ENCODE measurements at places on chromosomes 4 and X. TPM values are rescaled to one million over a fixed set of nuclear protein-coding genes. Genes with fewer than 3 reads are reported as not detected.
A peak's percentile ranks its signal among the peaks of the same experiment; 100 is the strongest.

The DSPP gene
- not detected for total RNA-seq

The EDA2R gene
- 1.7 TPM for total RNA-seq

The PITX2 gene
- not detected for total RNA-seq

The PRDM8 gene
- 0.66 TPM for total RNA-seq

The DCUN1D4 gene
- 45.0 TPM for total RNA-seq

The SMIM14 gene
- 11.4 TPM for total RNA-seq

The FMR1NB gene
- total RNA-seq: not detected

The NIPAL1 gene
- total RNA-seq: 0.25 TPM

The CFAP47 gene
- not detected for total RNA-seq

The S100P gene
- total RNA-seq: not detected

The TMPRSS11A gene
- total RNA-seq: not detected

The ZFX gene
- 32.8 TPM for total RNA-seq

GRCh38 chrX:40755291-40756249 is 20.2 kb upstream of the MED14 start:
- DNase-seq: peak; percentile 48

- no peak for DNase-seq
These were observed 104.7 kb upstream of the TTC29 start for GRCh38 chr4:147050356-147050765.

- DNase-seq: no peak
These were observed 77.6 kb downstream of the COX18 start for GRCh38 chr4:72991873-72992272.

DNA sequence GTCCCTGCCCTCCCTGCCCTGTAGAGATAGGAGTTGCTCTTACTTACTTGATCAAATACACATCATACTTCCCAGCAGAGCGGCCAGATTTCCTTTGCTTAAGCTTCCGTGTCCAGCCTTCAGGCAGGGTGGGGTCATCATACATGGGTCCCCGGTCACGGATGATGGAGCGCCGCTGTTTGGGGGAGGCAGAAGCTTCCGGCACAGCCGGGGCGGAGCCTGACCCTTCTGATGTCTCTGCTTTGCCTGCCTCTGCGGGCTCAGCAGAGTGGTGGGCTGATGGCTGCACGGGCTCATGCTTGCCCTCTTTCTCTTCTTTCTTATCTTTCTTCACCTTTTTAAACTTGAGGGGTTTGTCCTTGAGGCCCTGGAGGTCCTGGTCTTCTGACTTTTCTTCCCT is 12.5 kb upstream of the IRAK1 start:
- DNase-seq: no peak

- no peak for DNase-seq
These were observed 182.8 kb upstream of the C1QTNF7 start for GRCh38 chr4:15245006-15245530.

- DNase-seq: no peak
These were observed 7.3 kb upstream of the IGFBP7 start for GRCh38 chr4:57117491-57117890.

DNA sequence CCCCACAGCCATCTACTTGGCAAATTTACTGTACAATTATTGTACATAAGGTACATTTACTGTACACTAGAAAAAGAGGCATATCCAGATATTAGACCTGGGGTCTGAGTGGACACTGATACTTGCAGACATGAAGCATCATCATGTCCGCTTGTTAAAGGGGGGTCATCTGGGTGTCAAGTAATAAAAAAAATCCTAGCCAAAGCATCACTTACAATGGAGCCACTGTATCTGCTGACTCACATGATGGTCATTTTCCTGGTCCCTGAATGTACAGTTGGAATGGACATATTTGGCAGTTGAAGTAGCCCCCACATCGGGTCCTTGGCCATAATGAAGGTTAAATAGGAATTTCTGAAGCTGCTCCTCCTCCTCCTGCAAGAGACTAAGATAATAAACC is 228.8 kb downstream of the THOC2 start:
- DNase-seq: no peak

- no peak for DNase-seq
These were observed 123.4 kb downstream of the FAM13A start for GRCh38 chr4:88933414-88934160.

GRCh38 chrX:22360129-22360528 is 87.4 kb downstream of the CBLL2 start:
- DNase-seq: no peak

- no peak for DNase-seq
These were observed 750 bp downstream of the ARMCX5 start for GRCh38 chrX:102599951-102600579.

- DNase-seq: no peak
These were observed 113.3 kb upstream of the ATP6AP2 start for GRCh38 chrX:40467454-40467853.

DNA sequence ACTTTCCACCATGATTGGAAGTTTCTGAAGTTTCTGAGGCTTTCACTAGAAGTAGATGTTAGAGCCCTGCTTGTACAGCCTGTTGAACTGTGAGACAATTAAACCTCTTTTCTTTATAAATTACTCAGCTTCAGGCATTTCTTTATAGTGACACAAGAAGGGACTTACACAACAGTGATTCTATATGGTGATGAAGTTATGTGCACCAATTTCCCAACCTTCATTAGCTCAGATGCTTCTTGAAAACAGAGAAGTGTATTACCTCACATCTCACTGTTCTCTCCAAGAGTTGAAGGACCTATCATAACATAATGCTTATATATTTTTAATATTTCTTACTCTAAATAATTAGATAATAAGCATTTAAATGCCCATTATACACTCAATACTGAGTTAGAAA is 202.1 kb upstream of the ANXA10 start:
- DNase-seq: no peak

DNA sequence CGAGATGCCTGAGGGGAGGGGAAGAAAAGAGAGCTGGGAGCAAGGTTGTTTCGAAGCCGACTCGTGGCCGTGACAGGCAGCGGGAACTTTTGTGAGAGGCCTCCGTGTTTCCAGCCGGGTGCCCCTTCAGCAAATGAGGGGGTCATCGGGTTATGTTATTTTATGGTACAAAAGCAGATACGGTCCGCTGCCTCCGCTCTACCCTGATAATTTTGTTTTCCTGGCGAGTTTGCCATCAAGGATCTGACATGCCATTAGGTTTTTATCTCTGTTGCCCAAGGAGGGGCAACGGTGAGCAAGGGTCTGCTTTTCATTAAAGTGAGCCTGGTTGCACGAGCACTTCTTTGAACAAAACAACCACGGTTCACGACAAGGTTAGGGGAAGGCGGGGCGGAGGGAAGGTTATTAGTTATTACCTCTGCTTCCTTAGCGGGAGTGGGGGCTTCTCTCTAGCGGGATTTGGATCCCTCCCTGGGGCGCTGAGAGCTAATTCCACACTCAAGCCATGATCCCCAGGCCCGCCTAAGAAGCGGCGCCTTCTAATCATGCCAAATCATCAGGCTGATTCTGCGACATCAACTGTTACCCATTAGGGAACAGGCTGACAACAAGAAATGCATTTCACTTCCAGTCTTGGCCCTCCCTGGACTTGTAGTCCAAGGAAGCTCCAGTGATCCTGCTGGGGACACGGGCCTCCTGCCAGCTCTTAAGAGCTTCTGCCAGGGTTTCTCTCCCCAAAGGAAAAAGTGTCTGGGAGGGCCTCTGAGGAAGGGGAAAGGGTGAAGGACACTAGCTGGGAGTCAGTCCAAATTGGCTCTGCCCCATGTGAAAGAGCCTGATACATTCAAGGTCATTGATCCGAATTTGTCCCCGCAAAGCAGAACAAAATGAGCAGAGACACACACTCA is 617.7 kb downstream of the MID1IP1 start:
- peak; percentile 62 for DNase-seq

DNA sequence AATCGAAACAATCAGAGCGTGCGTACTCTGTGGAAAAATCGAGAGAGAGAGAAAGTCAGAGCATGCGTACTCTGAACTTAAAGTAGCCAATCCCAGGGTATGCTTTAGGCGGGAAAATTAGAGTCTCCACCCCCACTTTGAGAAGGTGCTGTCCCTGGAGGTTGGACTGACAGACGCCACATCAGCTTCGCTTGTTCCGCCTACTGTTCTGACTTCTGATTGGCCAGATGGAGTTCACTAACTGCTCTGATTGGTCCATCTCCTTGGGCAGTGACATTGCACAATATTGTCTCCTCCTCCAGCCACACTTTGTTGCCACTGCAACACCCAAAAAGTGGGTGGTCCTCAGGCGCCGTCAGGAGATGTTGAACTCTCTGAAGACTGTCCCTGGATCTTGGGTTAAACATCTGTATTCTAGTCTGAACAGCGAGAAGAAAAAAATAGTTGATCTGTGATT is at the start of gene SSX5:
SSX5 (minus strand) TSS at position 51 of the 457 bp plus-strand sequence. CDS start 1,437 bp downstream, outside the sequence.
- DNase-seq: no peak

GRCh38 chr4:125750828-125751466 is 436.2 kb downstream of the FAT4 start:
- no peak for DNase-seq

GRCh38 chrX:28997706-28998463 is 410.6 kb downstream of the IL1RAPL1 start:
- DNase-seq: no peak

- no peak for DNase-seq
These were observed 54.5 kb downstream of the LDB2 start for GRCh38 chr4:16843831-16844508.

DNA sequence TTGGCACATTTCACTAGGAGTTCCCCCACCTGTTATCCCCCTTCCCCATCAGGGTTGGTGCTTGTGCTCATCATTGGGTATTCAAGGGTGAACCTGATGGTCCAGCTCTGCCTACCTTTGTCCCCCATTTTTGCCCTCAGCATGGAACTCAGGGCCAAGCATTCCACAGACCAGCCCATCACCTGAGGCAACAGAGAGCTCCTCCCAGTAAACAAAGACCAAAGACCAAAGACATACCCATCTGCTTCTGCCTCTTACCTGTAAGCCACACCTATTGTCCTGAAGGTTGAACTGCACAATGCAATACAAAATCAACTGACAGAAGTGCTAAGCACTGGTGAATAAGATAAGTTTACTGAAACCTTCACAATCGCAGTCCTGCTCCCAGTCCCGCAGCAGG is 237.5 kb downstream of the PAPSS1 start:
- DNase-seq: no peak

GRCh38 chr4:147586637-147587036 is 30.6 kb upstream of the TMEM184C start:
- DNase-seq: no peak

GRCh38 chr4:73836373-73837279 is at the start of gene CXCL6:
CXCL6 (plus strand) TSS chr4:73836678; CDS start chr4:73836751, 73 bp downstream.
- DNase-seq: peak; percentile 30

GRCh38 chr4:99462875-99463464 is 27.8 kb upstream of the ADH7 start:
- peak; percentile 15 for DNase-seq

DNA sequence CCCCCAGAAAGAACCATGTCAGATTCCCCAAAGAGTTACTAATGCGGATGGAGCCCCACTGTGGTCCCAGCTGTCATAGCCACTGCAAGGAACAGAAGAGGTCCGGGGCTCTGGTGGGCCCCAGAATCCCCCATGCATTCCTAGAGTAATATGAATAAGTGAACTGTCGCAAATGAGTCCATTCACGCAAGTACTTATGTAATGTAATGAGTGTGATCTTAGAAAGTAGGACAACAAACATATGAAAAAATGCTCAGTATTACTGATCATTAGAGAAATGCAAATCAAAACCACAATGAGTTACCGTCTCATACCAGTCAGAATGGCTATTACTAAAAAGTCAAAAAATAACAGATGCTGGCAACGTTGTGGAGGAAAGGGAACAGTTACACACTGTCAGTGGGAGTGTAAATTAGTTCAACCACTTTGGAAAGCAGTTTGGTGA is 141.5 kb upstream of the RBPJ start:
- no peak for DNase-seq

GRCh38 chrX:93874554-93874953 is 200.5 kb downstream of the FAM133A start:
- DNase-seq: no peak

DNA sequence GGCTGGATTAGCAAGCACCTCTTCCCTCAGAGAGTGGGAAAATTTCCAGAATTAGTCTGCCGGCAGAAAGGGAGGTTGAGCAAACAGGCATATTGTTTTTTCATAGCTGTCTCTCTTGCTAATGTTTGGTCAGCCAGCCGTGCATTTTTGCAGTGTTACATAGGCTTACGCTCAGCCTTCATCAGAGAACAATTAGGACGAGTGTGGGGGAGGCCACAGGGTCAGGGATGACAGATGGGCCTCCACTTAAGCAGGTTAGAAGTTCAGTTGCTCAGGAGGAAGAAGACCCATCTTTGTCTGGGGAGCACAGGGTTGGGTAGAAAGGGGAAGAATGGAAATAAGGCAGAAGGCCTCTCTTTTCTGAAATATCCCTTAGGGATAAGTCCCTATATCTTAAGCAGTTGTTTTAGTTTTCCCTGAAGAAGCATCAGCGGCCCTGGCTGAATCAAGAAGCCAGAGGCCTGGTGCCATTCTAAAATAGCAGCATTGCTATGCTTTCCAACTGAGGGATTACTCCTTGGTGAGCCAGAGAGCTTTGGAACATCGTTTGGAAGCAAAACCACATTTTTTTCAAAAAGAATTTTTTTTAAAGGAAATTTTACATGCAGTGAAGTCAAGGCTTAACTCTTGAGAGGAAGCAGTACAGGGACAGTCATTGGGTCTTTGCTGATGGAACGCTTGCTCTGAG is 118.8 kb downstream of the SMIM20 start:
- no peak for DNase-seq

DNA sequence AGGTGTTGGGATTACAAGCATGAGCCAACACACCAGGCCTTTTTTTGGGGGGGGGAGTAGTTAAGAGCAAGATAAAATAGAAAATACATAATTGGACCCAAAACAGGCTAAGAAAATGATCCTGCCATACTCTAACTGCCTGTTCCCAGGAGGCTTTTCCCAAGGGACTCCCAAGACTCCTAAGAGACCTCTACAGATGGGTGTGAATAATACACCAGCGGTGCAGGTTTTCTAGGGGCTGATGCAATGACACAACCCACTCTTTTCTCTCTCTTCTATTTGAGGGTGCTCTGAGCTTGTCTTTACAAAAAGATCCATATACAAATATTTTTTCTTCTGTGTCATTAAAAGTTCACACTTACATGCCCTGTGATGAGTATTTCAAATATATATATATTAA is 116.9 kb downstream of the RASL11B start:
- DNase-seq: no peak

DNA sequence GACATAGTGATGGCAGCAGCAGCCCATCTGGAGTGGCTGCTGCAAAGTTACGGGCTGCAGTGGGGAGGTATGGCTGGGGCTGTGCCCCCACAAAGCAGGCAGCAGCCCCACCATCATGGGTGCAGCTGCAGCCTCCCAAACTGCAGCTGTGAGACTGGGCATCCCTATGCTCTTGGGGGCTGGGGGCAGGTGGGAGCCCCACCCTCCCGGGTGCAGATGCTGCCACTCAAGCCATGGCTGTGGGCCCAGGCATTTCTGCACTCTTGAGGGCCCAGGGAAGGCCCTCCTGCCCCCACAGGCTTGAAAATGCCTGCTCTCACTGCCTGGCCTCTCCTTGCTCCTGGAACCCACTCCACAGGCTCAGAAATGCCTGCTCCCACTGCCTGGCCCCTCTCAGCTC is 389.4 kb downstream of the TEX13C start:
- no peak for DNase-seq

GRCh38 chrX:34658326-34658725 is 1.2 kb upstream of the TMEM47 start:
- DNase-seq: no peak

GRCh38 chr4:163598028-163598427 is 103.5 kb downstream of the TMA16 start:
- no peak for DNase-seq

GRCh38 chr4:8300832-8301231 is 31.3 kb downstream of the HTRA3 start:
- DNase-seq: no peak

- DNase-seq: no peak
These were observed 249.2 kb upstream of the RPS6KA3 start for GRCh38 chrX:20515841-20516461.

GRCh38 chr4:42280327-42281095 is 116.8 kb upstream of the SHISA3 start:
- DNase-seq: no peak

Data from left ventricle myocardium inferior (tissue), 1 donor.